ENCODE measurements at places on chromosomes 6 and 20.

DNA sequence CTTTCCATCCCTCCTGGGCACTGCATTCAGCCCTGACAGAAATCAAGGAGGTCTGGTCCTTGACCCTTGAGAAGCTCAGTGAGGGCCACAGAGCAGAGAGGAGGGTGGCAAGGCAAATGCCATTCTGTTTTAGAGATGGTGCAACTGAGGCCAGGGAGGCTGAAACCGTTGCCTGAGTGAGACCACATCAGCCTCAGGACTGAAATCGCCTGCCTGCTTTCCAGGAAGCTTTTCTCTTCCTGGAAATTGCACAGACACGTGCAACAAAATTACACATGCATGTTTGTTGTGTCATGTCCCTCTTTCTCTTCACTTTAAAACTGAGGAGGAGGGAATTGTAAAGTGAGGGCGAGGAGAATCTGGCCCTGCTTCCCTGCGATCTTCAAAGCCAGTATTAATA is 113.7 kb upstream of the PDE10A start:
- DNase-seq: no peak

GRCh38 chr6:150366118-150366778 is 2.6 kb upstream of the IYD start:
- DNase-seq: no peak

DNA sequence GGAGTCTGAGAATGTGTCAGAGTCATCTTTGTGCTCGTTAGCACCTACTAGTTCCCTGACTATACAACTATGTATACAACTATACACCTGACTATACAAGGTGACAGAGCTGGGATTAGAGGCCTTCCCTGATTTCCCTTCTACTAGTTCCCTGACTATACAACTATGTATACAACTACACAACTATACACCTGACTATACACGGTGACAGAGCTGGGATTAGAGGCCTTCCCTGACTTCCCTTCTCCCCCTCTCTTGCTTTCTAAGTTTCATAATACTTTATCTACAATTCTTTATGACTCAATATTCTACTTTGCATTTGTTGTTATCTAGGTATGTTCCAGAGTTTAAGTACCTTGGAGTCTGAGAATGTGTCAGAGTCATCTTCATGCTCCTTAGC is 68.0 kb downstream of the HS3ST5 start:
- DNase-seq: no peak

DNA sequence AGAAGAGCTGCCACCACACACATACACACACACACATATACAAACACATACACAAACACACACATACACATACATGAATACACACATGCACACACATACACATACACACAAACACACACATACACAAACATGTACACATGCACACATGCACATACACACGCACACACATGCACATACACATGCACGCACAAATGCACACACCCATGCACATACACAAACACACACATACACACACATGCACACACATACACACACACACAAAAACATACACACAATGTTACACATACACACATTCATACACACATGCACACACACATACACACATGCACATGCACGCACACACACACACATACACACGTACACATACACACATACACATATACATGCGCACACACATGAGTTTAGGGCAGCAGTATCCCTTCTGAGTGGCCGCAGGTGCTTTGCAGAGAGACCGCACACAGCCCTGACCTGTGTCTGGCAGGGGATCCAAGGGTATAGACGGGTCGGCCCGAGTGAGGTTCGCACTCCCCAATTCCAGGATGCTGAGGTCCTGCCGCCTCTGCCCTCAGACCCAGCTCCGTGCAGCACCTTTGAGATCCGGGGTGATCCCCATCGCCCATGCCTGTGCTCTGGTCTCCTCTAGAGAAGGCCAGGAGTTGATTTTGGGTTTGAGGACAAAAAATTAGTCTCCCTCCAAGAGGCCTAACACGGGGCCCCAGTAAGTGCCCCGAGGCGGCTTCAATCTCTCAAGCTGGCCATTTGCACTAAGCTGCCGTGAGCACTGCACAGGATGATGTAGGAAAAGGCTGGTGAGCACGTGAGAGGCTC is 56.8 kb downstream of the TMEM242 start:
- no peak for DNase-seq

GRCh38 chr6:139654888-139655782 is 280.7 kb upstream of the CITED2 start:
- DNase-seq: no peak

DNA sequence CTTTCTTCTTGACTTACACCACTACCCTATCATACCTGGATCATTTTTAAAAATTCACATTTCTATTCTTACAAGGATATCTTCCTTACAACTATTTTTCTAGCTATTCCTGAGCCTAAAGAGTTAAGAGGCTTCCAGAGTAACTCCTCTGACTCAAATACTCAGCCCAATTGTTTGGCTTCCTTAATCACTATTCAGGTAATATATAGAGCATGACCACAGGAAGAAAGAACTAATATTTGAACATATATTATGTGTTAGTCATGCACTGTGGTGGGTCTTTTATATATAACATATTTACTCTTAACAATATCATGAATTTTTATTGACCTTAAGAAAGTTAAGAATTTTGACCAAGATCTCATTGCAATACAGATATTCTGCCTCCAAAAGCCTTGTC is 42.0 kb upstream of the ID4 start:
- DNase-seq: no peak

GRCh38 chr20:34717230-34718095 is 13.3 kb downstream of the TP53INP2 start:
- no peak for DNase-seq
